Stimulated activated CD4-positive, alpha-beta T cell treated with anti-CD3 and anti-CD28 coated beads, Interleukin-1b, Interleukin-23, amount 100 ng/mL, for 48 hours (primary cell): ENCODE measurements at places on chromosomes 12 and 14.

DNA sequence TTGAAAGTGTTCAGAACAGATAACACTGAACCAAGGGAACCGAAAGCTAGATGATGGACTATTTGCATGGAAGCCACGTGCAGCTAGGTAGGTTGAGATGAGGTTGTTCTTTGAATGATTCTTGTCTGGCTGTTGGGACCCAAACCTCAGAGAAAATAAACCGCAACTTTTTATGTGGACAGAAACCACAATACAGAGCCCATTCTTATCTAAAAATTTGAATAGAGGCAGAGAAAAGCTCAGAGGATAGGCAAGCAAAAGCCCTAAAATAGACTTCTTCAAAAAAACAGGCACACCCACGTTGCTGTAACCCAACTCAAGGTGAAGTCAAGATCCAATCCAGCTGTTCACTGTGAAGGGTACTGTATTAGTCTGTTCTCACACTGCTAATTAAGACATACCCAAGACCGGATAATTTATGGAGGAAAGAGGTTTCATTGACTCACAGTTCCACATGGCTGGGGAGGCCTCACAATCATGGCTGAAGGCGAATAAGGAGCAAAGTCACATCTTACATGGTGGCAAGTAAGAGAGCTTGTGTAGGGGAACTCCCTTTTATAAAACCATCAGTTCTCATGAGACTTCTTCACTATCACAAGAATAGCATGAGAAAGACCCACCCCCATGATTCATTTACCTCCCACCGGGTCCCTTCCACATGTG lies 353.8 kb downstream of the AACS start:
- no peak for DNase-seq

GRCh38 chr12:27981874-27982273 lies 9.3 kb upstream of the PTHLH start:
- DNase-seq = no peak

GRCh38 chr12:25932971-25933370 lies 25.5 kb upstream of the RASSF8 start:
- no peak for DNase-seq

DNA sequence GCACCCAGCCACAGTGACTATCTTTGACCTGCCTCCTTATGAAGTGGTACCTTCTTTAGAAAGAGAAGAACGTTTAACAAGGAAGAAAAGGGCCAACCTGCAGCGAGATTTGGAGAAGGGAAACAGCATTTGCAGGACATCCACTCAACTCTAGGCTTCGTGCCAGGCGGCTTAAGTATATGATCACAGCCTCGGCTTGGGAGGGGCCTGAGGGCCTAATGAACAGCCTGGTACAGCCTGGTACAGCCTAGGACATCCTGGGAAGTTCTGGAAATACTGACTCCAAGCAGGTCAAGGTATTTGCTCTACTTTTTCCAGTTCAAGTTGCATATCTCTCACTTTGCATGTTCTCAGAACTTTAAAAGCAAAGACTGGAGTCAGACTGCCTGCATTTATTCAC lies 16.1 kb downstream of the HCAR2 start:
- DNase-seq = no peak

GRCh38 chr12:121986489-121987245 lies 35.0 kb upstream of the BCL7A start:
- DNase-seq = no peak

GRCh38 chr12:85588221-85588620 lies 248.0 kb downstream of the RASSF9 start:
- no peak for DNase-seq

DNA sequence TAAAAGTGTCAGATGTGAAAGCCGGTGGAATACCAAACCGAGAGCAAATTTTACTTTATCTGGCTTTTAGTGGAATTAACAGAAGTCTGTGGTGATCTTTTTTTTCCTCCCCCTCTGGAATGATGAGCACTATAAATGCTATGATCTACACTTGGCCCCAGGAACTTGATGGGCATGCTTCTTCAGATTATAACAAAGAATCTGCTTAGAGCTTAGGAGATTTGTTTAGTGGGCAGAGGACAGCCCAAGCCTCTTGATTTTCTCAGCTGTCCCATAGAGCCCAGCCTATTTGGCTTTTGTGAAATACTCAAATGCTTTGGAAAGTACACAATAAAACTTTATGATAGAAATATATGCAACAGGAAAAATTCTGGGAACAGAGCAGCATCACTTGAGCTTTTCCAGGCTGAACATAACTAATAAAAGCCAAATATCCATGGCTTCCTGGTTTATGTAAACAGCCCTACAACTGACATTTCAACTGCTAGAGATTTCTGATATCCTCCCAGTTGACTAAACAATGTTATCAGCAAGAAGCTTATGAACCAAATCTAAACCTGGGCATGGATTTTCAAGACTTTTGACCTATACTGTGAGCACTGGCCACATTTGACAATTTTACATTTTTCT lies 149.6 kb downstream of the PLXNC1 start:
- no peak for DNase-seq

GRCh38 chr12:87795555-87795954 lies 233.6 kb downstream of the C12orf50 start:
- DNase-seq = no peak

DNA sequence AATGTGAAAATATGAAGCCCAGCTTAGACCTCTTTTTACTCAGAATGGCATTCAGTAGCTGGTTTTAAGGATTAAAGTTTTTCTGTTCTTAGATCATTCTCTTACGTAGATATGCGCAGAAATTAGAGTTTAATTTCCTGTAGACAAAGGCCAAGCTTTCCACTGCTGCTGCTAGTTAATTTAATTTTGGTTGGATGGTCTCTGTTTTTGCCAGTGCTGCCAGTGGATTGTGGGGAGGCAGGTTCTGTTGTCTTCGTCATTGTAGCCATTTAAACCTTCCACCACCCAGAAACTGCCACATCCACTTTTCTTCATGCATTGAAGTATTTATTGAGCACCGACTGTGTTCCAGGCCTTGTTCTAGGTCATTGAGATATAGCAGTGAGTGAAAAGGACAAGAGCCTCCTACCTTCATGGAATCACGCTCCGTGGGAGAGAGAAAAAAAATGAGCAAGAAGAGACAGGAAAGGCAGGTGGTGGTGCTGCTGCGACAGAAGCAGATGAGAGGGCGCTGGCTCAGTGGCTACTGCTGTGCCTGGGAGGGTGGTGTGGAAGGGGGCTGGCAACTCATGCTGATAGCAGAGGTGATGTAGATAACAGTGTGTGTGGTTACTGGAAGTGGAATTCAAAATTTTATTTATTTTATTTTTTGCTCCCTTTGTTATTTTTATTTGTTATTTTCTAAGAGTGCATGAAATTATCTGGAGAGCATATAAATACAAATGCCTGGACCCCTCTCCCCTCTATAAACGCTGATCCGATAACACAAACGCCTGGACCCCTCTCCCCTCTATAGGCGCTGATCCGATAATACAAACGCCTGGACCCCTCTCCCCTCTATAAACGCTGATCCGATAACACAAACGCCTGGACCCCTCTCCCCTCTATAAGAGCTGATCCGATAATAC lies 33.3 kb downstream of the DYNC1H1 start:
- no peak for DNase-seq

DNA sequence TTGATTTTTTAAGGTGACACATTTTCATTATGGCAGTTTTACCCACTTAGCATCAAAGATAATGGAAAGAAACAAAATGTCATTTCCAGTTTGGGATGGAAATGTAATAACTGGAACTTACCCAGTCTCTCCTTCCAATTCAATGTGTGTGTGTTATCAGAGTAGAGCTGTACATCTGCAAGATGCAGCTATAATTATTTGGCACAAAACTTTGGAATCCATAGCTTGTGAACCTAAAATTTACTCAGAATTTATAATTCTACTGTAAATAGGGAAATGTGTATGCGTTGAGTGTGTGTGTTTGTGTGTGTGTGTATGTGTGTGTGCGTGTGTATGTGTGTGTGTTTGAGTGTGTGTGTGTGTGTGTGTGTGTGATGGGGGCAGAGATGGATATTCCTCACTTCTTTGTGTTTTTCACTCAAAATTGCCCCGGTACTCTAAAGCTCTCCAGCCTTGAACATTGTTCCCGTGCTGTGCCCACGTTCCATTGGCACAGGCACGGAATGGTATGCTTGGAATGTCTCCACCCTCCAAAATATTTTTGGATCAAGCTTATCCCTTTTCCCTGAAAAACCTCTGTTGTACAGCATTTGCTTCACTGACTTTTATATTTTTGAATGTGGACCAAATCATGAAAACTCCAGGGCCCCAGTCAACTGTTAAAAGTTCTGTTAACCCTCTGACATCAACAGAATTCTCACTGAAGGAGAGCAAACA lies 150.2 kb upstream of the BMP4 start:
- DNase-seq = no peak

- DNase-seq = no peak
Measured at GRCh38 chr12:120737557-120738251, 12.1 kb downstream of the ACADS start.

GRCh38 chr14:101721951-101722661 lies 39.4 kb upstream of the PPP2R5C start:
- DNase-seq = peak; percentile 73

DNA sequence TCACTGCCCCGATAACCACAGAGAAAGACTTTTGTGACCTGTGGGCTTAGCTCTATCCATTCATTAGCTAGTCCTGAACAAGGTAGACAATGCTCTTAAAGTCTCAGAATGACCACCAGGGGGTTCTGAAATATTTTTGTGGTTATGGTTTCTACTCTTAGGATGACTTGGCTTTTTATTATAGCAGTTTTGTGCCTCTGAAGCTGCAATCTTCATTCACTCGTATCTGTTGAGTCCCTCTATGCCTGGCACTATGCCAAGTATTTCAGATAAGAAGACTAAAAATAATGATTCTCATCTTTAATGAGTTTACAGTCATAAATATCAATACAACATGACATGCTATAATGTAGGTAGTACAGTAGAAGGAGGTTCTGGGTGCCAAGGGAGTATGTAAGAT lies 130.8 kb upstream of the TRHDE start:
- no peak for DNase-seq

- DNase-seq = no peak
Measured at GRCh38 chr14:27267876-27268275, 670.0 kb upstream of the NOVA1 start.

- no peak for DNase-seq
Measured at GRCh38 chr14:101979666-101980065, 15.3 kb downstream of the DYNC1H1 start.

DNA sequence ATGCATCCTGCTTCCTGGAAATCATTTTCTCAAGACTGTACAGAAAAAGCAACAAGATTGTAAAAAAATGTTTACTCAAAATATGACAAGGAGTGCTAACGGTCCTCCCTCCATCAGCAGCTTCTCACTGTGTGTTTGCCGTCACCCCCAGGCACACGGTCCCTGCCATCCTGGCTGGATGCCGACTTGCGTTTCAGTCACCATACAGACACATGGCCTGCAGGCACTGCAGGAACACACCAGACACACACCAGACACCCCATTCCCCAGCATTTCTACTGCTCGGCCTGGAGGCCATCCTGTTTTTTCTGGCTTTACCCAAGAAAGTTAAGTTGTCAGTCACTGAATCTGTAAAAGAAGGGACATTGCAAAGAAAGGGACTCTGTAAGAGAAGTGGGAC lies 10.8 kb downstream of the KCNK10 start:
- DNase-seq = no peak

GRCh38 chr12:39984670-39985069 lies 121.2 kb downstream of the SLC2A13 start:
- DNase-seq = no peak

DNA sequence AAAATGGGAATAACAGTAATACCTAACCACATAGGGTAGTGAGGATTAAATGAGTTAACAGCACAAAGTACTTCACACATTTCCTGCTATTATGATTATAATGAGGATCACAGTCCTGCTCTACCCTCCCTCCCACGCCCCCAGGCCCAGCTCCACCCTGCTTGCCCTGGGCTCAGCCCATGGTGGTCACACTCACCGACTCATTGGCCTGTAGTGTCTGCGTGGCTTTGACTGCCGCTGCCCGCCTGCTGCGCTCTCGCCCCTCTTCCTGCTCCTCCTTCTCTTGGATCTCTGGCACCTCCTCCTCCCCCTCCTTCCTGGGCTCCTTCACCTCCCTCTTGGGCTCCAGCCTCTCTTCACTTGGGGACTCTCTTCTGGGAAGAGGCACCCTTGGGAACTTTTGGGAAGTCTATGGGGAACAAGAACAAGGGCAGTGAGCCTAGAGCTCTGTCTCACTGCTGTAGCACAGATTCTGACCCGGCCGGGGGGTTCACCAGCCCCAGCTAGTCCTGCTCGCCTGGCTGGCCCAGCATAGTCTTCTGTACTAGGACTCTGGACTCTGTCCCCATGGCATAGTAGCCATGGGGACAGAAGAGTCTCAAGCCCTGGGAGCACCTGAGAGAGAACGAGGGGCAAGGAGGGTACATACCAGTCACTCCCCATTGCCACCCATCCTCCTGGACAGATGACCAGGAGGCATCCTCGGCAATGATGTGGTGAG lies 7.1 kb upstream of the PNMA1 start:
- DNase-seq = no peak

- DNase-seq = no peak
Measured at GRCh38 chr12:55681142-55682077, 26.3 kb downstream of the ITGA7 start.

DNA sequence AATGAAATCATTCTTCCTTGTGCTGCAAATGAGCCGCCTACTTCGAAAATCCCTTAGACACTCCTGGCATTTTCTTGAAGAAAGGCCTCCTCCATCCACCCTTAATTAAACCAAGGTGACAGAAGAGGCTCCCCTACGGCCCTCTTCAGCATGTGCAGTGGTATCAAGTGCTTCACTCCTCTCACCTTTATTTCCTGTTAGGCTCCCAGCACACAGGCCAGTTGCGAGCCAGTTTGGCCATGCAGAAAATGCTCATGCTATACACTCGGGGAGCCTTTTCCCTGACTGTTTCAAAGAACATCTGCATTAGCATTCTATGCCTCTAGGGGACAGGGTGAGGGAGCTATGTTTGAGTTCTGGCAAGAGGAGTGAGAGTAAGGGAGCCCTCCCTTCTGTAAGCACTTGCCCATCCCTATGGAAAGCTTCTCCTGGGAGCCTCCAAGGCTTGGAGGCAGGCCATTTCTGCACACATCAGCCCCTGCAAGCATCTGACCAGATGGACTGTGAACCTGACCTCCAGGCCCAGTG lies 291.5 kb downstream of the RPS29 start:
- DNase-seq = no peak

GRCh38 chr12:70843363-70843762 lies 77.2 kb downstream of the PTPRR start:
- DNase-seq = no peak

GRCh38 chr12:11729439-11730150 lies 80.1 kb downstream of the ETV6 start:
- no peak for DNase-seq

DNA sequence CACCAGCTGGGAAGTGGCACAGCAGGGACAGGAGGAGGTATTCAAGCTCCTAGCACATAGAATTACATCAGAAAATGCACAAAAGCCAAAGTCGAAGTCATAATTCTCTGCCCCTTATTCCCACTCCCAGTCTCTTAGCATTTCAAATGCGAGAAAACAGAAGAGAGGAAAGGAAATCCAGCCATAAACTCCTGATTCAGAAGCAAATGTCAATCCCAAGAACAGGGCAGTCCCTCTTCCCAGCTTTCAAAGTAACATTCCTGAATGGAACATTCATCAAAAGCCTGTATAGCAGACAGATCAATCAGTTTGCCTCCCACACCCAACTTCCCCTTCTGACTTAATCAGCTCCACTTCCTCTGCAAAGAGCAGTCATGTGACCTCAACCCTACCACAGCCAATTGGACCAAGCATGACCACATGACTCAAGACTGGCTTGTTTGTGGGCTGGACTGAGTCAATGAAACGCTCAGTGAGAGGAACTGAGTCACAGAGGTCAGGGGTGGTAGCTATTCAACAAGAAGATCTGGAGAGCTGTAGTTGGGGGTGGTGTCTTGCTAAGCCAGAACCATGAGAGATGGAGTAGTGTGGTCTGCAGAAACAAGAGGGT lies 41.4 kb upstream of the TUNAR start:
- peak; percentile 52 for DNase-seq
